Stimulated activated CD8-positive, alpha-beta memory T cell treated with anti-CD3 and anti-CD28 coated beads, Interleukin-15, amount 100 ng/mL, for 24 hours (primary cell): ENCODE measurements at places on chromosomes 6 and 20.

DNA sequence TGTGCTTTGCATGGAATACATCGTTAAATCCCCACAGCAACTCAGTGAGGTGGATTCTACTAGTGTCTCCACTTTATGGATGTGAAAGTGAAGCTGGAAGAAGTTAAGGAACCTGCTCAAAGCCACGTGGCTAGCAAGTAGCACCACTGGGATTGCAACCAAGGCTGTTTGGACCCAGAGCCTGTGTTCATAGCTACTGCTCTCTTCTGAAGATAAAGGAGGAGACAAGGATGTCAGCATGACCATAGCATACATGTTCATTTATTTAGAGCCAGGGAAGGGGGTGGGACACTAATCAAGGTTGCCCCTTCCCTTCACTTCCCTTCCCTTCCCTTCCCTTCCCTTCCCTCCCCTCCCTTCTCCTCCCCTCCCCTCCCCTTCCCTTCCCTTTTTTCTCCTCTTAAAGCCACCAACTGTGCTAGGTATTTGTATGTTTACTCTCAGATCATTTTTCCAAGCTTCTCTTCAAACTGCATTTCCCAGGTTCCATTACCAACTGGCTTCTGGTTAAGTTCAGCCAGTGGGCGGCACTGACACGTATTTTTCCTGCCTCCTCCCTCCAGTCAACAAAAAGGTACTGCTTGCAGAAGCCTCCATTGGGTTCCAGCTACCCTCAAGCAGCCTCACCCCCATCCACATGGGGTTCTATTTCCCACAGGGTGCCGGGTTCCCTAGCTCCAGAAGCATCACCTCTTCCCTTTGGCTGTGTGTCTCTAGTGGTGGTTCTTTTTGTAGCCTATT is 134.9 kb downstream of the BCAS1 start:
- DNase-seq, result no peak

DNA sequence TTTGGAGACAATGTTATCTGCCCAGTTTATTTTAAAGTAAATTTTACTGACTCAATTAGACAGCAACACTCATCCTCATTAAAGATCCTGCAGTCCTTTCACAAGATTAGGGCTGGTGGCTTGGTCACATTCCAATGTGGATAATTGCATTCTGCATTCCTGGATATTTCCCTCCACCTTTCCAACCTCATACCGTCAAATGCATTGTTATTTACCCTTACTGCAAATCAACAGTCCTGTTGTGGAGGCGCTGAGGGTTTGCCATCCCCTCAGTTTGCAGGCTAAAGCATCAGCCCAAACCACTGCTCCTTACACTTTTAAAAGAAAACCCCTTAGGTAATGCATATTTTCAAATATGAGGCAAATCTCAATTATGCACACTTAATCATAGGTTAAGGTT is 5.4 kb downstream of the CITED2 start:
- no peak for DNase-seq

GRCh38 chr20:1209447-1210387 is 6.5 kb downstream of the C20orf202 start:
- DNase-seq, result no peak

- no peak for DNase-seq
Observed at GRCh38 chr6:3540253-3540820, 83.5 kb upstream of the SLC22A23 start.

DNA sequence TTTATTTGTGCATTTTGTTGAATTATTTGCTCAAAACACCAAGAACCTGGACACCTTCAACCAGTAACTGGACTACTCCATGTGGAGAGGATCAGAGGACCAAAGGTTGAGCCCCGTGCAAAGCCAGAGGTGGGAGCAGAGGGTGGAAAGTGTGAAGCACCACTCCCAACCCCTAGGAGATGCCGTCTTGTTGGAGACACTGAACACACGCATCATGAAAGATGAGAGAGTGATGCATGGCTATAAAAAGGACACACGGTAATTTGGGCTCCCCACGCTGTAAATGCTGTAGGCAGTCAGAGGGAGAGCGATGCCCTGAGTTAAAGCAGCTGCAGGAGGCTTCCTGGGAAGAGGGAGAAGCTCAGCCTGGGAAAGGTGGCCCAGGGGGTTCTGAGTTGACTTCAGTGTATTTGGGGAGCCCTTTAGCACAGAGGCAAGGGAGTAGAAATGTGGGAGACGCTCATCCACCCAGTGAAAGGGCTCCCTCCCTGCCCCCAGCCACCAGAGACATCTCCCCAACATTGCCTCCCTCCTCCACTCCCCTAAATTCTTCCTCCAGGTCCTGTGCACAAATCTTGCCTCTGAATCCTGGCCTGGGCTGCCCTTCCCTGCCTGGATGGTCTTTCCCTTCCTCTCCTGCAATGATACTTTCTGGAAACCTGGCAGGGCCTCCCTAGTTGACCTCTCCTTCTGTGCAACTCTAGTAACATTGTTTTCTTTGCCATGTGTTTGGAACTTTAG is 55.8 kb upstream of the IYD start:
- no peak for DNase-seq

GRCh38 chr20:8362457-8362856 is 230.4 kb downstream of the PLCB1 start:
- DNase-seq, result no peak

GRCh38 chr6:58073263-58073662 is 755.8 kb downstream of the PRIM2 start:
- DNase-seq, result no peak

- DNase-seq, result no peak
Observed at GRCh38 chr6:154306696-154307095, 49.9 kb downstream of the IPCEF1 start.

DNA sequence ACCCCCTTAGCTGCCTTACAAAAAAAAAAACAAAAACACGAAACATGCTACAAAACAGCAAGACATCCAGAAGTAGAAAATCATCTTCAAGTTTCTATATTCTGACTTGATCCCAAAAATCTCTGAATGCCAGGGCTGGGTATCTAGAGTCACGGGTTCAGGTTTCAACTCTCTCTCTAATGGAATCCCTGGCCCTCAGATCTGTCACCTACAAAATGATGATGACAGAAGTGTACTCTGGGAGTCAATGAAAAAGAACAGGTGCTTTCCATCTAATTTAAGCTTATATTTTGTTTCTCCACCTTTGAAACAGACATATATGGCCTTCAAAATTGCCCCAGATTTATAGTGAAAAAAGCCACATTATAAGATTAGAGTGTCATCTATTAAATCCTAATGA is 18.3 kb downstream of the RTN4IP1 start:
- DNase-seq, result no peak

DNA sequence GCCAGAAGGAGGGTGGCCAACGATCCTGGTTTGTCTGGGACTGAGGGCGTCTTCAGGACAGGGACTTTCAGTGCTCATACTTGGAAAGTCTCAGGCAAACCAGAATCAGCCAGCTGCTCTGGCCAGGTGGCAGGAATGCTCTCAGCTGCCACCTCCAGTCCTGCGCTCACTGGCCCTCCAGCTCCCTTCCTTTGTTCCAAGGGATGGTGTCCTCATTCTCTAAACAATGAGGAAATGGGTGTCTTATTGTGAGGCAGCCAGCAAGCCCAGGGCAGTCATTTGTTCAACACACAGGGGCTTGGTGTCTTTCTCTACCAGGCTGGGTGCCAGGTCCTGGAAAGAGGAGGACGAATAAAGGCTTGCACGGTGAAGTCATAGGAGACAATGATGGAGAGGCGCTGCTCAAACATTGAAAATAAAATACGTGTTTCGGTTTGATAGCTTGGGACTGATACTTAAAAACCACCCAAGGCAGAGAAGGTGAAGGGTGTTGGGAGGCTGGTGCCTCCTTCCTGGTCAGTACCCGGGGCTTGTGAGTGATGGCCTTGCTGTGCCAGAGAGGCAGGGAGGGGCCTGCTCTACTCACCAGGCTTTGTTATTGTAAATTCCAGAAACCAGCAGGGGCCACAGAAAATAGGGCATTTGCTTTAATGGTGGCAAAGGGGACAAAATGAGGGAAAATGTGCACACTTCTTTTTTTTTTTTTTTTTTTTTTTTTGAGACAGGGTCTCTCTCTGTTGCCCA is 11.3 kb upstream of the TMEM181 start:
- no peak for DNase-seq

DNA sequence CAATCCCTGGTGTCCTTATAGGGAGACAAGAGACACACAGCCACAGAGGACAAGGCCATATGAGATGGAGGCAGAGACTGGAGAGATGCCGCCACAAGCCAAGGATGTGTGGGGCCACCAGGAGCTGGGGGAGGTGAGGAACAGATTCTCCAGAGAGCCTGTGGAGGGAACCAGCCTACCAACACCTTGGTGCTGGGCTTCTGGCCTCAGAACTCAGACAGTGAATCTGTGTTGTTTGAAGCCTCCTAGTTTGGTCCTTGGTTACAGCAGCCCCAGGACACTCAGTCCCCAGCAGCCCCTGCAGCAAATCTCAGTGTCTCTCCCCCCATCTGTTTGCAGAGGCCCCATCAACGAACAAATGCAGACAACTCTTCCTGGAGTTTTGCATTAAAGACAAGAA is 73.2 kb upstream of the BHLHE23 start:
- DNase-seq, result no peak

DNA sequence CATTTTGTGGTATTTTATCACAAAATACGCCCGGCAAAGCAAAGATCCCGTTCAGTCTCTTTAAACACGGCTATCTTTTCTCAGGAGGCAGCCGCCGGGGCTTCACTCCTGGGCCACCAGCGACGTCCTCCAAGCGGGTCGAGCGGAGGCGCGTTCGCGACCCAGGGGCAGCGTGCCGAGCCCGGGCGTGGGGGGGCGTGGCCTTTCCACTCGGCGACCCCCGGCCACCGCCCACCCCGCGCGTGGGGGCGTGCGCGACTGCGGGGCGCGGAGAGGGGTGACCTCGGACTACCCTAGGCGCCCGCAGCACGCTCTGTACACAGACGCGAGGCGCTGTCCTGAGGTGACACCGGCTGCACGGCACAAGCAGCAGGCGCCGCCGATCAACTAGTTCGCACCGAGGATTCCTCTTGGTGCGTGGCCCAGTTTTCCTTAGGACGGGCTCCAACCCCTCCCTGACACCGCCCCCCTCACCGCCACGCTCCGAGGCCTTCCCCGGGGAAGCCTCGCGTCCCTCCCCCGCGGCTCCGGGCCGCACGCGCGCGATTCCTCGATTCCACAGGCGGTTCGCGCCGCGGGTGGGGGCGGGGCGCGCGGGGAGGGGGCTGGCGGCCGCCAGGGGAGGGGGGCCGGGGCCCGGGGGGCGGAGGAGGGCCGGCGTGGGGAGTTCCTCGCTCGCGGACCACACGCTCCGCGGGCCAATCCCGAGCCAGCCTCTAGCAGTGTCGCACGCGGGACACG is 1.1 kb upstream of the JARID2 start:
- peak; percentile 32 for DNase-seq

GRCh38 chr20:63378626-63379025 is 17.5 kb upstream of the CHRNA4 start:
- DNase-seq, result no peak

GRCh38 chr6:34657307-34657978 is 39.1 kb downstream of the ILRUN start:
- DNase-seq, result no peak

- DNase-seq, result no peak
Observed at GRCh38 chr6:3322366-3322890, 63.7 kb downstream of the PSMG4 start.

GRCh38 chr6:107823047-107823557 is 1.0 kb downstream of the SCML4 start:
- DNase-seq, result no peak

- no peak for DNase-seq
Observed at GRCh38 chr6:149809798-149810197, 54.4 kb downstream of the LRP11 start.

- no peak for DNase-seq
Observed at GRCh38 chr20:45969712-45970634, 2.0 kb downstream of the ZNF335 start.

DNA sequence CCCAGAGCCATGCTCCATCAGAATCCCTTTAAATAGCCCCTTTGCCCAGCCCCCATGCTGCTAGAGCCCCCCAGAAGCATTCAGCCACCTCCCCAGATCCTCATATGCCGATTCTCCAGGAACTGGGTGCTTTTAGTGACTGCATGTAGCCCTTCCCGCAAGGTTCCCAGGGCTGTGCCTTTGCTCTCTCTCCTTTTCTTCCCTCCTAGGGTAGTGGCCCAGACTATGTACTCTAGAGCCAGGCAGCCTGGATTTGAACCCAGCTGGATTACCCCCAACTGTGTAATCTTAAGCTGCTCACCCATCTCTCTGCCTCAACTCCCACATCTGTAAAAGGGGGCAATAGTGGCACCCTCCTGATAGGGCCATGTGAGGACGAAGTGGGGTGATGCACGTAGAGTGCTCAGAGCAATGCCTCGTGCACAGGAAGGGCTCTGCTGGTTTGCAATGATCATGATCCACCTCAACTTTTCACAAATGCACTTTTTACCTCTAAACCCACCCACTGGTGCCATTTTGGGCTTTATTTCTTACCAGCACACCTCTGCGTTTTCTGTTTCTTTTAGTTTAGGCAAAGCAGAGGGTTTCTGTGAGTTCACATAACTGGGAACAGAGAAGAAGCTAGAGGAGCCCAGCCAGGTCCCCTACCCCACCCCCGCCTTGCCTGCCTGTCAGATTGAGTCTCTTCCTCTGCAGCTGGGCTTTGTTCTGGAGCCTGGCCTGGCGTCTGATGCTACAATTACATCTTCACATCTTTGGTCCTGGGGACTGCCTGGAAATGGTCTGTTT is 396.5 kb downstream of the RNGTT start:
- no peak for DNase-seq

DNA sequence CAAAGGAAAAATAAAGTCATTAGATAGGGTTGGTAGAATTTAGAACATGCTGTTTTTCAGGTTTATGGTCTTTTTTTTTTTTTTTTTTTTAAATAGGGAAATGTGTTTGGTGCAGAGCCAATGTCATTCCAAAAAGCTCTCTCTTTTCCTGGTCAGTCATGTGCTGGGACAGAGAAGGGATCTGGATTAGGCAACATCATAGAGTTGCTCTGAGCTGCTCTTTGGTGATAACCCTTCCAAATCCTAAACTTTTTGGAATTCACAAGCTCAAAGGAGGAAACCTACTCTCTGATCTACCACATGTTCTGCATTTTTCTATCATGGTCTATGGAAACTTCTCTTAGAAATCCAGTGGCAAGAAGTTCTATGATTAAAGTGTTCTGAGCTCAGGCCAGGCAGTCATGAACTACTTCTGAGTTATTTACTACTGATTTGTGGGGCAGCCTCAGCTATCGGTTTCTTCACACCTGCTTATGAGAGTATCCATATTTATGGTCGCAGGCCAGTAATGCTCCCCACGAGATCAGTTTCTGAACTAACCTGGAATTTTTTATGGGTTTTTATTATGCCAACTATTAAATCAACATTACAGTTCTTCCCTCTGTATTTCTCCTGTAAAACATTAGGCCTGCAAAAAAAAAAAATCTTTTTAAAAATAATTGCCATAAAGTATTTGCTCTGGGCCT is 4.8 kb downstream of the EDN1 start:
- DNase-seq, result no peak

GRCh38 chr6:83273596-83273995 is 80.4 kb downstream of the RWDD2A start:
- DNase-seq, result no peak
